NCI-H146 (cell line): ENCODE measurements at places on chromosomes 1 and 21.

- no peak for DNase-seq
These were observed 47.5 kb upstream of the ITPKB start for GRCh38 chr1:226786550-226786949.

- DNase-seq, result no peak
These were observed 143.6 kb upstream of the COL6A1 start for GRCh38 chr21:45837936-45838335.

DNA sequence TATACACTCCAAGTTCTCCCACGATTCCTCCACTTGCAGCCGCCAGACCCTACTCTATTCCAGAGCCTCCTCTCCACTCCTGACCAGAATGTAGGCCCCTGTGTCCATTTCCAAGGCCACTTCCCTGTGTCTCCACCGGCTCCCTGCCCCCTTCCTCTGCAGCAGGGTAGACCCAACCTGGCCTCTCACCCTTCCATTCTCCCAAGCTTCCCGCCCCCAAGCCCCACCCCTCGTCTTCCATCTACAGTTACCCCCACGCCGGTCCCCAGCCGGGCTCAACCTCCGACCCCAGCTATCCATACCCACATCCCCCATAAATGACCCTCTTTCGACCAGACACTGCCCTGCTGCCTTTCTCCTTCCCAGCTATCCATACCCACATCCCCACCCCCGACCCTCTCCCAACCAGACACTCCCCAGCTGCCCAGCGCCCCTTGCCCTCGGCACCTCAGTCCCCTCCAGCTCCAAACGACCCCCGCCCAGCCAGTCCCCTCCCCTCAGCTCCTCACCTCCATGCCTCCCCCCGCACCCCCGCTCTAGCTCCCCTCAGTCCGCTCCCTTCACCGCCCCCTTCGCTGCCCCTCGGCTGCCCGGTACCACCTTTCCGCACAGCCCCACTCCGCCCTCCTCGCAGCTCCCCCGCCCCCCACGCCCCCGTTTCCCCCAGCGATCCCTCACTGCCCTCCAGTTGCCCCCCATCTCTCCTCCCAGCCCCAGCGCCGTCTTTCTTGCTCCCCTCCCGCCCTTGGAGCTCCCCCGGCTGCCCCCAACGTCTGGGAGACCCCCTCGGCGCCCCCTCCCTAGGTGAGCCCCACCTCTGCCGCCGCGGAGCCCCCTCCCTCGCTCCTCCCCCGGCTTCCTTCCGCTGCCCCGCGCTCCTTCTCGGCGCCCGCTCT is 670 bp downstream of the RAB3B start:
- peak; percentile 61 for DNase-seq

GRCh38 chr21:14560555-14560954 is 14.4 kb upstream of the SAMSN1 start:
- DNase-seq, result no peak

- no peak for DNase-seq
These were observed 78.6 kb downstream of the EXTL2 start for GRCh38 chr1:100816049-100816448.

- no peak for DNase-seq
These were observed 973 bp downstream of the KRTAP10-11 start for GRCh38 chr21:44647222-44647552.

GRCh38 chr1:32611859-32612188 is 38.5 kb downstream of the ZBTB8OS start:
- no peak for DNase-seq

- DNase-seq, result no peak
These were observed 39.7 kb downstream of the F13B start for GRCh38 chr1:197027359-197027758.

DNA sequence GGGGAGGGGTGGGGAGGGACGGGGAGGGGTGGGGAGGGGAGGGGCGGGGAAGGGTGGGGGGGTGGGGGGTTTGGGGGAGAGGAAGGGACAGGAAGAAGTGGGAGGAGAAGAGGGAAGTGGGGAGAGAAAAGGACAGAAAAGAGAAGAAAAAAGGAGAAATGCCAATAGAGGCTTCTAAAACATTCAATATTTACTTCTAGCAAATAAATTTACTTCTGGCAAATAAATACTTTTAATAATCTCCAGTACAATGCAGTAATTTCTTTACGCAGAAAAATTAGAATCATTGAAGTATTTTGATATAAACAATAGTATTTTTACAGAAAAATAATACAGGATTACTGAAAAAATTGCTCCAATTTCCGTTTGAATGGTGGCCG is 9.4 kb upstream of the GPR161 start:
- no peak for DNase-seq

DNA sequence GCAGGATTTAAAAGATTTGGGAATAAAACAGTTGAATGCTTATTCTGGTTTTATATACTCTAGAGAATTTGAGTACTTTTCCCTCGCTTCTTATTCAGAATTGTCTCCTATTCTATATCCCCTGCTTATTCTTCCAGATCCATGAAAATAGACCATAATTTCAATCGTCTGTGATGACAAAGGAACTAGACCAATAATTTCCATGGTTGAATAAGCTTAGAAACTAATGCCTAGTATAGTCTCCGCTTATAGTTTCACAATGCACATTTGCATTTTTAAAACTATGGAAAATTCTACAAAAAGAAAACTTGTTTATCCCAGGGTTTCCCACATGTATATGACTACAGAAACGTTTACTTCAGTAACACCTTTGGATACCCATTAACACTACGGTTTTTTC is 247.4 kb upstream of the NR5A2 start:
- no peak for DNase-seq

DNA sequence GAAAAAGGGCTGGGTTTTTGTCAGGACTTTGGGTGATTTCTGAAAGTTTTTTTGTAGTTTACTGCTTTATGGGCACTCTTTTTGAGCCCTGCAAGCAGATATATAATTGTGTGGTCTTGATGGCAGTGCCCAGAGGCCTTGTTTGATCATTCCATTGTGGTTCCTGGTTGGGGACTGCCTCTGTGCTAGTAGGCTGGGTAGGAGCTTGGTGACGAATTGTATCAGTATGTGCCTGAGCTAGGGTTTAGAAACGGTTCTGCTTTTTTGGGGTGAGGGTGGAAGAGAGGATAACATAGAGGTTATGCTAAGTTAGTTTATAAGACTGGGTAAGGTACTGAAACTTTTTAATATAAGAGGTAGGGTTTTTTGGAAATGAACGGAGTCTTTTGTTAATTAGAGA is 139.7 kb upstream of the ETV3 start:
- DNase-seq, result no peak
